ENCODE measurements at places on chromosomes 11 and 22. TPM values are rescaled to one million over a fixed set of nuclear protein-coding genes. Genes with fewer than 3 reads are reported as not detected.

DNA sequence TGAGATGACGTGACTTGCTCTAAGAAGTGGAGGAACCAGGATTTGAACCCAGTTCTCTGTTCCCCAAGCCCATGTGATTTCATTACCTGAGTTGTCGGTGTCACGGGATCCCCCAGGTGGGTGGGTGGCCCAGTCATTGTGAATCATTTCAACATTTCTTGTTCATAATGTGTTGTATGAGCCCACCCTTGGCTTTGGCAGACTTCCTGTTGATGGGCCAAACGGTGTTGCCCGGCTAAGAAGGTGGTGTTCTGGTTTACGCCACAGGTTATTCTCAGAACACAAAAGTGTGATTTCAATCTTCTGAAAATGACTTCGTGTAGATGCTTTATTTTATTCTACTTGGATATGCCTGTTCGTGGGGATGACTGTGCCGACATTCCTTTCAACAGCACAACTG lies 21.6 kb upstream of the ST14 start:
- H3K27ac ChIP-seq, result no peak overlapping the region
- no peaks in the 10 kb centered on the region for H3K4me1 ChIP-seq
- no peak overlapping the region for H3K4me3 ChIP-seq
- no peak for DNase-seq
- no peaks in the 10 kb centered on the region for H3K27me3 ChIP-seq

GRCh38 chr11:32290783-32291182 lies 144.6 kb downstream of the WT1 start:
- DNase-seq, result no peak
- H3K27me3 ChIP-seq, result no peaks in the 10 kb centered on the region
- H3K4me1 ChIP-seq, result no peaks in the 10 kb centered on the region

GRCh38 chr11:128565881-128566280 lies 21.5 kb downstream of the ETS1 start:
- no peaks in the 10 kb centered on the region for H3K27me3 ChIP-seq
- no peaks in the 10 kb centered on the region for H3K36me3 ChIP-seq
- no peak overlapping the region for H3K4me3 ChIP-seq
- DNase-seq, result no peak
- H3K4me1 ChIP-seq, result peaks cover 4% of the 10 kb centered on the region

DNA sequence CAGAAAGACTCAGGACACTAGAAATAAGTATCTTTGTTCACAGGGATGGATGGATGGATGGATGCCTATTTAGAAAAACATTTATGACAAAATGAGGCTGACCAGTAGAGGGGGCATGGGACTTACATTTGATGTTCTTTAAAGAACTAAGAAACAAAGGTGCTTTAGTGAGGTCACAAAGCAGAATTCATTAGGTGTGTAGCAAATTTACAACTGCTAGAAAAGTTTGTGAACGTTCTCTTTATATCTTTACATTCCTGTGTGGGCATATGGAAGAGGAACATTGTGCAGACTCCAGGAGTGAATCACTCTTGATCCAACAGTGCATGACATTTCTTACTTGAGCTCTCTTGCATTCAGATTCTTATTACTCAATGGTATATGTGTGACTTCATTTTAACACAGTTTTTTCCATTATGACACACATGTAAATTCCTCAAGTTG lies 15.8 kb upstream of the SIK2 start:
- H3K36me3 ChIP-seq, result no peaks in the 10 kb centered on the region
- no peaks in the 10 kb centered on the region for H3K4me1 ChIP-seq
- H3K27me3 ChIP-seq, result no peaks in the 10 kb centered on the region
- H3K27ac ChIP-seq, result no peak overlapping the region

DNA sequence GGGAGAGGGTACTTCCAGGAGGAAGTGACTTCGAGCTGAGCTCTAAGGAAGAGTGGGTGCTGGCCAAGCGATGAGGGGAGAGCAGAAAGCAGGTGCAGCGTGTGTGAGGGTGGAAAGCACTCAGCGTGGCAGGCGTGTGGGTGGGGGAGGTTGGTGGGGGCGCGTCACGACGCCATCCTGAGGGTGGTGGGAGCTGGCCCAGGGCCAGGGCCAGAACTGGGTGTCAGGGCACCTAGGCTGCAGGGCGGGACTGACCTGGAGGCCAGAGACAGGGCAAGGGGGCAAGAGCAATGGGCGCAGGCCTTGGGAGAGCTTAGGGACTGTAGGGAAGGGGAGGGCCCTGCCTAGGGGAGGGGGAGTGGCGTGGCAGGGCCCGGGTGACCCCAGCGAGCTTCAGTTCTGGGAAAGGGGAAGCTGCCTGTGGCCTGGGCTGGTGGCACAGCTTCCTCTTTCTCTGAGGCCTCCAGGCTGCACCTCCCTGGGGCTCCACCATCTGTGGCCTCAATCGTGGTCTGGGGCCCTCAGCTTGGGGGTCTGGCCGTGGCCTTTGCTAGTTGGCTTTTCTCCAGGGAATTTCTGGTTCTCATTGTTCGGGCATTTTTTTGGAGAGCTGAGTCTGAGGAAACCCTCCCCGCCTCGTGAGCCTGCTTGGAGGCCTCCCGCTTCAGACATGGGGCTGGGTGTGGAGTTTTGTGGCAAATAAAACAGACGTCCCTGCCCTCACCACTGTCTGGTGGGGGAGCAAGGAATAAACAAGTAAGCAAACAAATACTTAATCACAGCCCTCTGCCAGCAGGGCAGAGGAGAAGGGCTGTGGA lies 8.9 kb downstream of the RELT start:
- peak; percentile 24 for DNase-seq
- H3K36me3 ChIP-seq, result no peaks in the 10 kb centered on the region

CARD10 gene
- total RNA-seq, result 10.7 TPM

RFPL3 gene
- not detected for total RNA-seq

VPS37C gene
- 18.2 TPM for total RNA-seq

DEFB131B gene
- not detected for total RNA-seq

Data from thyroid gland (tissue), 4 donors.